Stimulated activated CD8-positive, alpha-beta memory T cell treated with anti-CD3 and anti-CD28 coated beads, Interleukin-15, amount 100 ng/mL, for 48 hours (primary cell): ENCODE measurements at places on chromosomes 1 and 21.
A peak's percentile ranks its signal among the peaks of the same experiment; 100 is the strongest.

DNA sequence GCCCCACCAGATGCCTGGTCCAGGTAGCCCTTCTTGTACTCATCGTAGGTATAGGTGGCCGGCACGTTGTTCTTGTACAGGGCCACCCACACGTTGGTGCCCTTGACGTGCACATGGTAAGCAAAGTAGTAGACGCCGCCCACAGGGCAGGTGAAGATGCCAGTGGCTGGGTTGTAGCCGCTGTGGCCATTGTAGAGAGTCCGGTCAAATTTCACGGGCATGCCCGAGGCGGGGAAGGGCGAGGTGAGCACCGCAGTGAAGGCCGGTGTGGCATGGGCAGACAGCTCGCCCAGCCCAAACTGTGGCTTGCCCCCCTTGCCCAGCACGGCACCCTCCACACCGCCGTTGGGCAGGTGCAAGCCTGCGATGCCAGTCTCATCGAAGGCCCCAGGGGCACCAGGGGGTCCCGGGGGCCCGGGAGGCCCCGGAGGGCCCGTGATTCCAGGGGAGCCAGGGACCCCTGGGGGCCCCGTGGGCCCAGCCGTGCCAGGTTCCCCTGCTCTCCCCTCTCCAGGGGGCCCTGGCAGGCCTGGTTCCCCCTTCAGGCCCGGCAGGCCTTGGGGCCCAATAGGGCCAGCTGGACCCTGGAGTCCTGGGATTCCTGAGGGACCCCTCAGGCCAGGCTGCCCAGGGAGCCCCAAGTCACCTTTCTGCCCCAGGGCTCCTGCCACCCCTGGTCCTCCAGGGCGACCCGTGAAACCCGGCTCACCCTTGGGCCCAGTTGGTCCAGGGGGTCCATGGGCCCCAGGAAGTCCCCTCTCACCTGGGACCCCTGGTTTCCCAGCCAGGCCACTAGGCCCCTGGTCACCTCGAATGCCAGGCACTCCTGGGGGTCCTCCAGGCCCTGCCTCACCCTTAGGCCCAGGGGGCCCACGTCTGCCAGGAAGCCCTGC, 9.2 kb downstream of the ADPRS start:
- no peak for DNase-seq

GRCh38 chr1:83511146-83511726, 487.7 kb downstream of the TTLL7 start:
- no peak for DNase-seq

DNA sequence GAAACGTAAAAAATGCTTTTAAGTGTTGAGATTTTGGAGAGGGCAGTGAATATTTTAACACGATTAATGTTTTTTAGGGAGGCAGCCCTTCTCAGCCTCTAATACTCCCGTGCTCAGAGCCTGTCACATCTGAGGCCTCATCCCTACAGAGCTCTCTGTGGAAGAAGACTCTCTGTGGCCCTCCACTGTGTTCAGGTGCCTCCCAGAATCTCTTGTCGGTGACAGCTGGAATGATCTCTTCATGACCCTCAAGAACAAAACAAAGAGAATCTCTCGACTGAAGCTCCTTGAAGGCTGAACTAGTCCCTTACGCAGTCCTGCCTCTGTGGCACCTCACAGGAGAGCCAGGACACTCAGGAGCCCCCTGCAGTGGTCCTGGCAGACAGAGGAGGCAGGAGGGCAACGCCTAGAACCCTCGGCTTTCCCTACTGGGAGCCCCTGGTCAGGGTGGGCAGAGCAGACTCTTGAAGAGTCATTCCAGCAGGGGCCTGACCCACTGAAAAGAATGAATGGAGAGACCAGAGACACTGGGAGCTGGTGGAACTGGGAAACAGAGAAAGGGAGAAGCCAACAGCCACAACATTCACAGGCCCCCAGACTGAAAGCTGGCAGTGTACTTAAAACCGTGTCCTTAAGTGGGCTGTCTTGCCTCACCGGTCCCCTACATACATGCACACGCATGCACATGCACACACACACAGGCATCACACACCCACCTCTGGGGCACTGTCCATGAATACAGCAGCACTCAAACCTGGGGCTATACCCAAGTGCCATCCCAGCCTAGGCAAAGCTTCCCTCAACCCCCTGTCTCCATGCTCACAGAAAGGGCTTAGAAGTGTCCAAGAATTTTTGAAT, 67.5 kb upstream of the ANGPTL1 start:
- no peak for DNase-seq

DNA sequence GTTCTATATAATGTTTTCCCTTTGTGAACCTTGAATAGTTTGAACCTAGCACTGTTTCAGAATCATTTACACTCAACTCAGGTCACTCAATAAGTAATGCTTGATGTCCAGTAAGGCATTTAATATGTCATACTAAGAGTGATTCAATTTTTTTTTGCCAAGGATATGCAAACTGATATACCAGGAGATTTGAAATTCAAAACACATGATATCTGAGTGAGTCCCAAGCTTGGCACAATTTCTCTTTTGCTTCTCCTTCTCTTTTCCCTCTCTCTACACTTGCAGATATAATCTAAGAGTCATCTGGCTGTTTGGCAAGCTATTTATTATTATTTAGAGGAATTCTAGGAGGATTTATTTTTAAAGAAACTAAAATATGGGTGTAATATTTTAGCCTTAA, 61.6 kb upstream of the SPAG17 start:
- DNase-seq = no peak

DNA sequence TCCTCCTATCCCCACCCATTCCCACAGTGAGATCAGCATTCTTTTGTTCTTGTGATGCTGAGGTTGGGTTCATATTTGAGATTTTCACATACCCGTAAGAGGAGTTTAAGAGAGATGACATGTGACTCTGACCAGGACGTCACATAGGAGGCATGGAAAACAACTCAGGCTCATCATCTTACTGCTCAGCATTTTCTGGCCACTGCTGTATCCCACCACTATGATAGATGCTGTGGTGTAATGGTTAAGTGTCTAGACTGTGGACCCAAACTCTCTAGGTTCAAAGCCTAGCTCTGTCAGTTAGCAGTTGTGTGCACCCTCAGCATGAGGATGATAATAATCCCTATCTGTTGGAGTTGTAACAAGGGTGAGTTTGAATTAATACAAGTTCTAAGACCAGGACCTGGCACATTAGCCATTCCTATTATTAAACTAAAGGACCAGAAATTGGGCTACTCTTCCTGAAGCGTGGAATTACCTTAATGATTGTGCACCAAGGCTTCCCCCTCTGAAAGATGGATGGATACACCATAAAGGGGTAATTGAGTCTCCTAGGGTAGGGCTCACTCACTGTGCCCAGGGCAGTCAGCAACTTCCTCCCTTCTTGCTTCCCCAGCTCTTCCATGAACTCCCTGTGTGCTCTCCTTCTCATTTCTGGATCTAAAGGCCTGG, 40.9 kb downstream of the LGR6 start:
- DNase-seq = no peak

DNA sequence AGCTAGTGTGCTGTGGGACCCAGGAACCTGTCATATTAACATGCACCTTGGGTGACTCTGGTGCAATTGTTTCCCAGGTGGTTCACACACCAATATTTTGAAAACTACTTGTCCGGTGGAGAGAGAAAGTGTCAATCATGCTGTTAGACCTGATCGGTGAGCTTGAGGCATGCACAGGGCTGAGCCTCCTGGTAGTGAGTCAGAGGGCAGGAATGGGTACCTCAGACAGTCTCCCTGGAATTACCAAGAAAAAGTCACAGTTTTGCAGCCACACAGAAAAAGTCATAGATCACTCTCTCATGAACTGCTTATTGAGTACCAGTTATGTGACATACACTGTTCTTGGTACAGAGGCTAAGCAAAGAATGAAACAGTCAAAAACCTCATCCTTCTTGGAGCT, 140.1 kb upstream of the NFIA start:
- no peak for DNase-seq

DNA sequence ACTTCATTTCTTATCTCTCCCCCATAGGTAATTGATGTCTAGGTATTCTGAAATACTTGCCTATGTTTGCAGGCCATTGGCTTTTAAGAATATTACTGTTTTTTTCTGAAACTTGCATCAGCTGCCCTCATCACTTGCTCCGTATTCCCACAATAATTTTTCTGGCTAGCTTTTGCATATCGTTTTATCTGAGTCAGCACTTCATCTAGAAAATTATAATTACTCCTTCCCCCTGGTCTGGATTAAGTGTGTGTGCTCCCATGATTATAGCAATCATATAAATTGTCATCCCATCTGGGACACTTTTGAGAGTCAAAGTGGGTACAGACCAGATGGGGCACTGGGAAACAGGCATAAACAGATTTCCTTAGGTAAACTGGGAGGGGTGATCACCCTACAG, 583.2 kb upstream of the B3GALT2 start:
- no peak for DNase-seq

DNA sequence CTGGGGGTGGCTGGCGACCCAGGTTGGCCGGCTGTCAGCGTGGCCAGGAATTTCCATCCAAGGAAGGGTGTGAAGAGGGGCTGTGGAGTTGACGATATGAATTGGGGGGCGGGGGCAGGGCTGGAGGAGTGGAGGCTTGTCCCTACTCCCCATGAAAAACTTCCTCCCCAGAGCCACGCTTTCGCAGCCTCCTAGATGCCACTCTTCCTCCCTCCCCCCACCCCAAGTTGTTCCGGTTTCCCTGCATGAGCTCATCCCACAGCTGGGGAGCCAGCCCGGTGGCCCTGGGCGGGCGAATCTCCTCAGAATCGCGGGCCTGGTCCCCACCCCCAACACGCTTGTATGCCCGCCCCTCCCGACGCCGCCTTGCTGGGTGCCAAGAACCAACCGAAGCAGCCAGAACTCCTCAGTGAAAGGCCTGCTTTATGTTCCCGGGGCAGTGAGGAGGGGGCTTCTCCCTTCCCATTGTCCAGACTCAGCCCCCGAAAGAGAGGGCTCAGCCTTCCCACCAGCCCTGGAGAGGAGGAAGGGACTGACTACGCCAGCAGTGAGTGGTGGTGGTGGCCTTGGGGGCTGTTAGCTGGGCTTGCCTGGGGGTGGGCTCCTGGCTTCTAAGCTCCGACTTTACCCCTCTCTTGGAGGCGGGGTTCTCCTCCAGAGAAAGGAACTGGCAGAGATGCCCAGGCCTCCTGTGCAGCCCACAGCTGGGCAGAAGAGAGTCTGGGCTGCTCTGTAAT, 1.8 kb upstream of the CSMD2 start:
- no peak for DNase-seq

DNA sequence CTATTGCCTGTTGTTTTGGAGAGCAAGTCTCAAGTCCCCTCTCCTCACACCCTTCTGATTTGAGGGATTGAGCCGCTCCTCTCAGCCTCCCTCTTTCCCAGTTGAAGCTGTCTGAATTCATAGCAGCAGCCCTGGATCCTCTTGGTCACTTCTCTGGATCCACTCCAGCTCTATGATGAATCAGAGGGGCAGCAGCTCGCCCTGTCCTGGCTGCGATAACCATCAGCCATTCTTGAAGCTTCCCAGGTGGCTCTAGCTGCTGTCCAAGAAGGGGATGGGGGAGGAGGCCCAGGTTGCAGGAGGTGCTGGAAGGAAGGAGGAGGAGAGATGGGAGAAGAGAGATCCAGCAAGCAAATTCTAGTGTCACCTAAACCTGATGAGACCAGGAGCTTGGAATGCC, 31.3 kb downstream of the WNT4 start:
- DNase-seq = no peak

GRCh38 chr1:77802026-77802425, 22.6 kb downstream of the MIGA1 start:
- DNase-seq = no peak

DNA sequence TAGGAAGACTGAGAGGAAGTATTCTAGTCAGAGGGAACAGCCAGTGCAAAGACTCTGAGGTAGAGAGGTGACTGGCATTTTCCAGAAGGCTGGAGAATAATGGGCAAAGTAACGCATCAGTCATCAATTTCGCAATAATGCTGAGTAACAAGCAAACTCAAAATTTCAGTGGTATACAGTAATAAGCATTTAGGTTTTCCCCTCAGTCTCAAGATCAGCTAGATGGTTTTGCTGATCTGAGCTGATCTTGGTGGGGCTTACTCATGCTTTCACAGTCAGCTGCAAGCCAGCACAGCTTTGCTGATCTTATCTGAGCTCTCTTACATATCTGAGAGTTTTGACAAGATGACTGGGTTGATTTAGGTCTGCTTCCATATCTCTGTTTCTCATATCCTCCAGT, 108.7 kb downstream of the TSEN15 start:
- DNase-seq = peak; percentile 45

GRCh38 chr1:194068446-194069167, 882.2 kb upstream of the B3GALT2 start:
- no peak for DNase-seq

DNA sequence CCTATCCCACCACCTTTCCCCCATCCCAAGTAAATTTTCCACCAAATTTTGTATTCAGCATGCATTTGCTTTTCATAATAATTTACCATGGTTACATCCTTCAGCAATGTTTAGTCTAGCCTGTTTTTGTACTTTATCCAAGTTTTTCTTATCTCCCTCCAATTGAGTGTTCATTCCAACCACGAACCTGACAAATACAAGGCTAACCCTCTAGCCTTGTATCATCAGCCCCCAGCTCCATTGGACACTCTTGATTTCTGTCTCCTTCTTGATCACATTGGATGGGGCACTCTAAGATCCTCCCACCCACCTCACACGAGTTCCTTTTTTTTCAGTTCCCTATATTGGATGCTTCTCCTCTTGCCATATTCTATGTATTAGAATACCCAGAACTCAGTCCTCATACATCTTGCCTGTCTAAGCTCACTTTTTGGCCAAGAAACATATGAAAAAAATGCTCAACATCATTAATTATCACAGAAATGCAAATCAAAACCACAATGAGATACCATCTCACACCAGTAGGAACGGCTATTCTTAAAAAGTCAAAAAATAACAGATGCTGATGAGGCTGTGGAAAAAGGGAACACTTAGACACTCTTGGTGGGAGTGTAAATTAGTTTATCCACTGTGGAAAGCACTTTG, 40.5 kb upstream of the SLC35F3 start:
- DNase-seq = no peak

GRCh38 chr1:85707267-85707989, 805 bp downstream of the ZNHIT6 start:
- DNase-seq = no peak

DNA sequence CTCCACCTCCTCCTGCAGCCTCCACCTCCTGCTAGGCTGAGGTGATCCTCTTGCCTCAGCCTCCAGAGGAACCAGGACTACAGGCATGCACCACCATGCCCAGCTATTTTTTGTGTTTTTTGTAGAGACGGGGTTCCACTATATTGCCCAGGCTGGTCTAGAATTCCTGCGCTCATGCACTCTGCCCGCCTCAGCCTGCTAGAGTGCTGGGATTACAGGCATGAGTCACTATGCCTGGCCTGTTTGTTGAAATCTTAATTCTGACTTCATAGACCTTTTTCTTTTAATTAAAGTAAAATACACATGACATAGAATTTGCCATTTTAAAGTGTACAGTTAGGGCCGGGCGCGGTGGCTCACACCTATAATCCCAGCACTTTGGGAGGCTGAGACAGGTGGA, 42.7 kb downstream of the FAAP20 start:
- DNase-seq = no peak
